Activated CD4-positive, alpha-beta T cell treated with anti-CD3 and anti-CD28 coated beads, Interleukin-2, amount 50 U/mL, for 4 hours (primary cell): ENCODE measurements at places on chromosomes 1 and 21.

DNA sequence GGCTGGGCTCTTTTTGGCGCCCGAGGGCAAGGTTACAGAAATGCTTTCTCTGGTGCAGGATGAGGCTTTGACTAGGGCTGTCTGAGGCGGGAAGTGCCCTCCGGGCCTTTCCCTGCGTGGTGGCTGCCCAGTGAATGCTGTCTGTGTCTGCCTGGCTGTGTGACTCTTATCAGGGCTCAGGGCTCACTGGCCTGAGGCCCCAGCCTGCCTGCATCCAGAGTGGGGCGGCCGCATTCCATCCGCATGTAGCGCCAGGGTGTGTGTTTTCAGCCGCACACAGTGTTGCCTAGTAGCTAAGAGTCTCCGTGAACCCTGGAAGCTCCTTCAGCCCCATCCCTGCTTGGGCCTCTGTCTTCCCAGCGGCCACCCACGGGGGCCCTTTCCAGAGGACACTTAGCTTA lies 59.1 kb downstream of the FAAP20 start:
- DNase-seq: no peak

DNA sequence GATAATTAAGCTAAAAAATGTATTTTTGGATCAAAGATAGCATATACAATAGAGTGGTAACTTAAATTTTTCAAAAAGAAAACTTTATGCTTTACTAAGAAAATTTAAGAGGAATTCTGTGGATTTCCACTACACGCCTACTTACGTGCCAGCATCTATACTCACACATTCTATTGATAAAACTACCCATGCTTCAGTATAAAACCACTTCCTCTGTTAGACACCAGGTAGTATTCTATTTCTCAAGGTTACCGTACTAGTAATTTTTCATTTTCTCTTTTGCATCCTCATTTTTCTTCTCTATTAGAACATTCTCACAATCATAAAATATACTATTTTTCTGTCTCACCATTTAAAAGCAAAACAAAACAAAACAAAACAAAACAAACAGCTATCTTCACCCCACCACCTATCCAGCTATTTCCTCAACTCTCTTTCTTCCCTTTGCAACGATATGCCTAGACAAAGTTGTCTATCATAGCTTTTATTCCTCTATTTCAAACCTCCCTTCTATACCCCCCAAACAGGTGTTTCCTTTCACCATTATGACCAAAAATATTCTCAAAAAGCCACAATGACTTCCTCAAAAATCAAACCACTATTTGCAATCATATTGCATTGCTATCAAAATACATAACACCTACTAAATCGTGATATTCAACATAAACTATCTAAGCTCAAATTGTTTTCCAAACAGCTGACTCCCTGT lies 1652.0 kb downstream of the MRPL39 start:
- DNase-seq: no peak

DNA sequence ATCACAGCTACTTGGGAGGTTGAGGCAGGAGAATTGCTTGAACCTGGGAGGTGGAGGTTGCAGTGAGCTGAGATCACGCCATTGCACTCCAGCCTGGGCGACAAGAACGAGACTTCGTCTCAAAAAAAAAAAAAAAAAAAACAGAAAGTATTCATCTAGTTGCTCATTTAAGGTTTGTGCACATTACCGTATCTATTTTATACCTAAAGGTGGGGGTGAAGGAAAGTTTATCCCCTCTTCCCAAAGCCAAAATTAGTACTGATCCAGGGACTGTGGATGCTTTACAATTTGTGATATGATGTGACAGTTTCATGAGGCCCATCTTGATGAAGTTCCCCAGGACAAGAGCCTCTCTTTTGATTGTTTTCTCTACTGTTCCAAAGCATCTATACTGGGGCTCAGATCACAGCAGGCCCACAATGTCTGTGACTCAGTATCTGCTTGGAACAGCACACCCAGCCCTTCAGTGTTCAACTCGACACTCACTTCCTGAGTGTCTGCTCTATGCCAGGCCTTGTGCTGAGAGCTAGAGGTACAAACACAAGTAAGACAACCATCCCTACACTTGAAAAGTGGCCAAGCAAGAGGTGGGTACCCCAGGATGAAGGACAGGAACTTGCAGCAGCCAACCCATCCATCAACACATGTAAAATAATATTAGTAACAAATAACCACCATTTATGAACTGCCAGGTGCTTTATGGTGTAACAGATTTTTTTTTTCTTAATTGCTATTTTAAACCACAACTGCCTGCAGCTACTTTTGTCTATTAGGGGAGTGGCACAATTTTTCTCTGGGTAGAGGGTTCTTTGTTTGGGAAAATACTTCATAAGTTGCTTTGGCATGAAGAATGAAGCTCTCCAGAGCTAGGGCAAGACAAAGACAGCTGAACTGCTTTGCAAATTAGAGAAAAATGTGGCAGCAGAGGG lies 29.0 kb upstream of the KHDRBS1 start:
- DNase-seq: peak; percentile 38

DNA sequence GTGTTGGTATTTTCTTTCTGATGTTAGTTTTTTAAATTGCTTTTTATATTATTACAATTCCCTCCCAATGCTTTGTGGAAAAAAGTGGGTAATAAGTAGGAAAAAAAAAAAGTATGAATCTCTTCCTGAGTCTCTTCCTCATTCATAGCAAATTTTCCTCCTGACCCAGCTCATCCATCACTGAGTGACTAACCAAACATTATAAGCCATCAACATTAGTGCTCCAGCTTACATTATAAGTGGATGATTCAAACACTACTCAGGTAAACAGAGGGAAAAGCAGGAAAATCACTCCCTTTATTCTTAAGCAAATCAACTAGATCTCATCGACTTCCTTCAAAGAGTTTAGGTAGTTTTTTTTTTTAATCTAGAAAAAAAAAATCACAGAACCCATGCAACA lies 15.4 kb upstream of the SAMD13 start:
- DNase-seq: no peak

DNA sequence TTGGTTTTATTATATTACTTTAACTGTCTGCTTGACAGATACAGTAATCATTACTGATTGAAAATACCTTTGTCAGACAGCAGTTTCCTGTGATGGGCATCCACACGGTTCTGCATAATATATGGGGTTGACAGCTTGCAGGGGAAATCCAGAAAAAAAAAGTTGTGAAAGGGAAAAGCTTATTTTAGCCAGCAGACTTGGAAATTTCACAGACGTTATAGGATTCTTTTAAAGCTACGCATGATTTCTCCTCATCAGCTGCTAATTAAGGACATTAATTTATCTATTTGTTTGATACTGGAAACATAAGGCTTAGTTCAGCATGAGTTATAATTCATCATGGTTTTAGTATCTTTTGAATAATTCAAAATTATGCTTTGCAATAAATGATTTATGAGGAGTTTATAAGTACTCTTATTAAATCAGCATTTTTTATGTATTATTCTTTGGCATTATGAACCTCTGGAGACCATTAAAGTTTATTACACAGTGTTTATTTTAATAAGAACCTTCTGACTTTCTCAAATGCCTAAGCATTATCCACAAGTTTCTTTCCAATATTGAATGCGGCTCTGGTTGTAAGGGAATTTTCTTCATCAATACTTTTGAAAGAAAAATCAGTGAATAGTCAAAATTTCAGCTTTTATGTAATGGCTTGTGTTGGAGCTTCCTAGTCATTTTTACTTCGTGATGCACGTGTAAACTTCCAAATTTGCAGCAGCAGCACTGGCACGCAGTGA lies 235.3 kb upstream of the KCNK2 start:
- DNase-seq: no peak

DNA sequence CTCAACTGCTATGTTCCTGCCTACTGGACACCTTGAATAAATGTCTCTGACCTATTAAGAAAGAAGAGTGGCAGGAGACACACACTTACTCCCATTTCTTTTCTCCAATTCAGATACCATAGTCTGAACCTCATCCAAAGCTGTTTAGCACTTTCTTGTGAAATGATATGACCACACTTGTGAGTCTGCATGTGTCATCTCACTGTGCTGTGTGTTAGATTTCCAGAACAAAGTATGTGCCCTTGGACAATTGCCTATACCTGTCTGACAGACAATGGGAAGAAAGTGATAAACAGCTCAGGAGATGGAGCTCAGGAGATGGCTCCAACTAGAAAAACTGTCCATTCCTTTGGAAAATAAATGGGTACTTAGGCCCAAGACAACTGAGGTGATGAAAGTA lies 48.4 kb downstream of the USP48 start:
- no peak for DNase-seq

DNA sequence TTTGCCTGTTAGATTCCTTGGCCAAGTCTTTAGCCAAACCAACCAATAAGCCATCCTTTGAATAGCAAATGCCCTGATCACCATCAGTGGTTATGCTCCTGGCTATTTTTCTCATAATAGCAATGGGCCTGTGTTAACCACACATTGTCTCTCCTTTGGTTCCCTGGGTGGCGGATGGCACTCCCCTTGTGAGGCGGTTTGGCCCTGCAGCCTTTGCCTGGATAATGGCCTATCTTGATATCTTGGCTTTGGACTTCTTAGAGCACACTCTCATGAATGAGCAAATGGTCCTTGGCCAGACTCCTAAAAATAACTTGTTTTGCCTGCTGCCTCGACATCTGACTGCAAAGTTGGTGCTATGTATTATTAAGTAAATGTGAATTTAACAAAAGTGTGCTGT lies 22.4 kb upstream of the ZBTB18 start:
- no peak for DNase-seq

- DNase-seq: no peak
These were observed 24.8 kb upstream of the RGL1 start for GRCh38 chr1:183780159-183780558.

DNA sequence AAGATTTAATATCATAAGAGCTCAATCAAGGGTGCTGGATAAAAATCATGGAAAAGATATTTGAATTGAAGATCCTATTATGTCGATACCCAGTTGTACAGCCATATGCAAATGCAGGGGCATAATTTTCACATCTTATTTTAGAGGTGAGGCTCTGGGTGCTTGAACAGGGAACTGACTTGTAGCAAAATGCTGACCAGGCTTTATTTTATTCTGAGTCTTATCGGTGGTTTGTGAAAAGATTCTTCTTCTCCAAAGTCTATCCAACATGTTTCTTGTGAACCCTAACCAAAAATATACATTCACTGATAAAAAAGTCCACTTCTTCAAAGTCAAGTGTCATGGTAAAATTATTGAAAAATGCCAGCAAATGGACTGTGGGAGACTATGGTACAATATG lies 475.5 kb upstream of the NEGR1 start:
- no peak for DNase-seq

DNA sequence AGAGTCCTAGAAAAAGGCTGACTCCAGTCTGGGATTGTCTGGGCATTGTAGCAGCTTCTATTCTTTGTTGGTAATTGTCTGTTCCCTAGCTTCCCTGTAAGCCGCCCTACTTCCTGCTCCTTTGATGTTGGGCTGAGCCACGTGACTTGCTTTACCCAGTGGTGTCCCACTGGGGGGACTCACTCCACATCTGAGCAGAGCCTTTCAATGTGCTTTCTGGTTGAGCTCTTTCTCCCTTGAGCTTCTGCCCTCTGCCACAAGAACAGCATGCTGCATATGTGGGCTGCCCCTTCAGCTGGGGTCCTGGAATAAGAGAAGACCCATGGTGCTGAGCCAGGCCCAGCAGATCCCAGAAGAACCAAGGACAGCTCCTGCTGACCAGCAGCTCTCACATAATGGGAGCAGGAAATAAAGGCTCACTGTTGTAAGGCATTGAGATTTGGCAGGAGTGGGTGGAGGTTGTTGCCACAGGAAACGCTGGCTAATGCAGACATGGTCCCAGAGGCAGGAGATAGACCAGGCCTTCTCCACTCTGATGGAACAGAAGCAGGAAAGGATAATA lies 276.3 kb upstream of the GJB5 start:
- DNase-seq: no peak

DNA sequence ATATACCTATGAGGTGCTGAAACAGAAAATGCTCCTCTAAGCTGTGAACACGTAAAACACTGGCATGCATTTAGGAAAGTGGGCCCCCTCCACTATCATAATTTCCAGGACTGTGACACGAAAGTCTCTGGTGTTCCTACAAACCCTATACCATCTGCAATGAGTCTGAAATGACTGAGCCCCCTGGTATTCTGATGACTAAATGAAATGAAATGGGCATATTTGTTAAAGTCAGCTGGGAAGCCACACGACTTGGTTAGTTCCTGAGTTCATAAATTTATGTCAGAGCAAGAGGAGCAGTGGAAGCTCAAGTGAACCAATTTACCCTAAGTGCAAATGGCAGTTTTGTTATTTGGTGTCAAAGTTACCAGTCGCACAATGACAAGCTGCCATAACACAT lies 182.3 kb downstream of the KCTD3 start:
- DNase-seq: no peak

DNA sequence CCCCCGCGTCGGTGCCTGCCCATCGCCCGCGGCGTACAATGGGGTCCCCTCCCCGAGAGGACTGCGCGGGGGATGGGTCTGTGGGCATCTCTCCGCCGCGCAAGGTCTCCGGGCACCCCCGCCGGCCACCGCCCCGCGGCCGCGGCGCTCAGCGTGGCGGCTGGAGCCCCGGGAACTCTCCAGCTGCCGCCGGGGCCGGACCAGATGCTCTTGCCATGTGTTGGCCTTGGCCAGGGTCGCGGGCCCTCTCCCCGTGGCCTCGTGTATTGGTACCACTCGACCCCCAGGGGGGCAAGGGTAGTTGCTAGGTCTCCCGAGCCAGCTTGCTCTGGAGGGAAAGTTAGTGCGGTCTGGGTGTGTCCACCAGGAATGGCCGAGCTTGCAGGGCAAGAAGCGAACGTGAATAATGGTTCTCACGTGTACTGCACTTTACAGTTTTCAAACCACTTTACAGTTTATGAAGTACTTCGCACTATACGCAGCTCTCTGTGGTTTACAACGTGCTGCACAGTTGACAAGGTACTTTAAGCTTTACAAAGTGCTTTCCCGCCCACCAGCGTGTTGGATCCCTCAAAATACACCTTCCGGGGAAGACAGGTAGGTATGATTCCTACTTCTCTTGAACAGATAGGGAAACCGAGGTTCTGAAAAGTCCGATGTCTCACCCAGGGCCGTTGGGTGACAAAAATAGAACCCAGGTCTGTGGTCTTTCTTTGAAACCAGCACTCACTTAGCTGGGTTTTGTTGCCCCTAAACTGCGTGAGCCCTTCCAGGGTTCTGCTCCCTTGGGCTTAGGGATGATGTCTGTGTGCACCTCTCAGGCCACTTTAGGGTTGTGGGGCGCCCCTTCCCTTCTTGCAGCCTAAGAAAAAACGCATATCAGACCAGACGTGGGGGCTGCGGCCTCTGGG lies 1.2 kb downstream of the EPHB2 start:
- no peak for DNase-seq

- no peak for DNase-seq
These were observed 45.9 kb downstream of the CAMSAP2 start for GRCh38 chr1:200784576-200784975.

GRCh38 chr1:199422206-199422605 lies 605.3 kb upstream of the NR5A2 start:
- no peak for DNase-seq

GRCh38 chr1:58857680-58858673 lies 74.1 kb upstream of the JUN start:
- DNase-seq: peak; percentile 5

GRCh38 chr1:54357967-54358366 lies 48.2 kb downstream of the SSBP3 start:
- no peak for DNase-seq
